Left renal cortex interstitium (tissue), 4 donors: ENCODE measurements at places on chromosomes 3 and 15.

DNA sequence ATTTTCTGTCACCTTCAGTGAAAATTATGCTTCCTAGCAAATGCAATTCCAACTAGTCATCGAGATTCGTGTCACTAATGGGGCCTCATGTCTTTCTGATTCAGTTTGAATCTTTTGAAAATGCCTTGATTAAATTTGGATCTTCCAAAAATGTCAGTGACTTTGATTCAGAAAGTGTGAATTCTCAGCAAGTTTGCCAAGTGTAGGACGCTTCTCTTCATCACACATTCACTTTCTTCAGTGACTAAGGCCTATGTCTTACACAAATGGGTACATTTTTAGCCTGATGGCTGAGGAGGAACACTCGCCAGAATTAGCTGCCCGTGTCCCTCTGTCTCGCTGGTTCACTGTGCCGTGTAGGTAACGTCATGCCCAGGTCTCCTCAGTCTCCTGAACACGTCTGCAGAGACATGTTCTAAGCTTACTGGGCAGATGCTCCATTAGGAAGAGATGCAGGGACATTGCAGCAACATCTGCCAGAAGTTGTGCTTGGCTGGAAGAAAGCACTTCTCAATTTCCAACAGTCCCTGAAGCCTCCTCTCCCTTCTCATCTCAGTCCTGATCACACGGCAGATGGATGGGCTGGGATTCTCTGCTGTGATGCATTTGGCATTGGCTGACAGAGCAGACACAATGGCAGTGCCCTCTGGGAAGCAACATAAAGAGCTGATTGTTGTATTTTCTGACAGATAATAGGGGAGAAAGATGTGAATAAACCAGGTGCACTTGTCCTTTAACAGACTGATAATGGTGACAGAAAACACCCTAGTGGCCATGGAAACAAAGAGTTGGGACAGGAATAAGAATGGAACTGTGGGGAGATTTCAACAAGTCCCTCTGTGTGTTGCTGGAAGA is 29.1 kb upstream of the LYZL4 start:
- DNase-seq = no peak

- no peak for DNase-seq
Observed at GRCh38 chr15:69298697-69299441, at the start of gene PAQR5. Gene PAQR5 (plus strand): TSS chr15:69298912. CDS start chr15:69360081, 61,169 bp downstream.

- DNase-seq = no peak
Observed at GRCh38 chr3:76554707-76555106, 485.2 kb upstream of the ROBO2 start.

GRCh38 chr3:174202116-174202515 is 657.0 kb upstream of the NAALADL2 start:
- DNase-seq = no peak

- DNase-seq = no peak
Observed at GRCh38 chr3:132703733-132704132, 18.5 kb downstream of the NPHP3 start.
